ENCODE measurements at places on chromosomes 2 and 18. TPM values are rescaled to one million over a fixed set of nuclear protein-coding genes. Genes with fewer than 3 reads are reported as not detected.
A peak's percentile ranks its signal among the peaks of the same experiment; 100 is the strongest.

GRCh38 chr18:49486134-49486533 is 900 bp downstream of the C18orf32 start:
- peak overlapping the region; percentile 75 for H3K4me3 ChIP-seq
- no peak for DNase-seq
- H3K27ac ChIP-seq, result peak overlapping the region; percentile 78
- no peaks in the 10 kb centered on the region for H3K27me3 ChIP-seq
- peaks cover 30% of the 10 kb centered on the region for H3K36me3 ChIP-seq

DNA sequence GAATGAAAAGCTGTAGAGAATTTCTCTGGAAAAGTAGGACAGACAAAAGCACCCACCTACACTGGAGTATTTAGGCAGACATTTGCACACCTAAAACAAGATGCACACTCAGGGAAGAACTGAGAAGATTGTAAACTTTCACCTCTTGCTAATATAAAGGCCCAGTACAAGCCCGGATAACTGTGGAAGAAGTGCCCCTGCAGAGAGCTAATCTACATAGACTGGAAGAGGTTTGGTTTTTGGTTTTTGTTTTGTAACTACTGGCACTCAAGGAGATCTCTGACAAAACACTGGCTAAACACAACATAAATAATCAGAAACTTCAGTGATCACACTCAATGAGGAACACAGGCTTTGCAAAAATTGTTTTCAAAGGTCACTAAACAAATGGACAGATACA is 782.2 kb upstream of the SLC8A1 start:
- H3K36me3 ChIP-seq, result no peaks in the 10 kb centered on the region
- no peak overlapping the region for H3K4me3 ChIP-seq
- no peak overlapping the region for H3K27ac ChIP-seq

GRCh38 chr2:216967889-216968288 is 108.0 kb upstream of the TNP1 start:
- no peak for DNase-seq
- no peaks in the 10 kb centered on the region for H3K36me3 ChIP-seq
- H3K27me3 ChIP-seq, result peaks cover 3% of the 10 kb centered on the region

- no peaks in the 10 kb centered on the region for H3K36me3 ChIP-seq
- peaks cover 49% of the 10 kb centered on the region for H3K4me1 ChIP-seq
- DNase-seq, result no peak
- H3K27ac ChIP-seq, result peak overlapping the region; percentile 93
- no peaks in the 10 kb centered on the region for H3K27me3 ChIP-seq
These were observed 1.7 kb downstream of the RTN4 start for GRCh38 chr2:55048508-55049042.

GRCh38 chr18:36327352-36328316 is 30.1 kb downstream of the FHOD3 start:
- no peaks in the 10 kb centered on the region for H3K36me3 ChIP-seq
- H3K4me3 ChIP-seq, result no peak overlapping the region
- no peak for DNase-seq
- H3K27me3 ChIP-seq, result no peaks in the 10 kb centered on the region
- no peaks in the 10 kb centered on the region for H3K4me1 ChIP-seq

GRCh38 chr2:240435948-240436682 is 652 bp downstream of the GPC1 start:
- no peaks in the 10 kb centered on the region for H3K36me3 ChIP-seq
- peaks cover 22% of the 10 kb centered on the region for H3K27me3 ChIP-seq
- DNase-seq, result no peak
- H3K27ac ChIP-seq, result no peak overlapping the region

- H3K27ac ChIP-seq, result no peak overlapping the region
- no peaks in the 10 kb centered on the region for H3K27me3 ChIP-seq
- no peak for DNase-seq
- H3K4me1 ChIP-seq, result no peaks in the 10 kb centered on the region
- H3K36me3 ChIP-seq, result no peaks in the 10 kb centered on the region
These were observed 124.4 kb downstream of the INHBB start for GRCh38 chr2:120470041-120470965.

DNA sequence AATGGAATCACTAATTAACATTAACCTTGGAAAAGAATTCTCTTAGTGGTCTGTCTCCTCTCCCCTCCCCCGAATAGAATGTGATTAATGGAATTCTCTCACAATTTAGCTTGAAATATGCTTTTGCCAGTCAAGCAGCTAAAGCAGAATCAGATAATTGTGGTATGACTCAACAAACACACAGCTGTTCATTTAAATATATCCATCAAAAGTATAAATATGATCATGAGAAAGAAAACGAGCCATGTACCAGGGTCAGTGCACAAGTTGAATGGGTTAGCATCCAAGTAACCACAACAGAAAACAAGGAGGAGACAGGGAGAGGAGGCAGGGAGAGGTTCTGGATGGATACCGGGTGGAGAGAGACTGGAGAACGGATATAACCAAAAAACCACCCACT is 66.9 kb downstream of the ACVR1 start:
- DNase-seq, result no peak
- H3K36me3 ChIP-seq, result no peaks in the 10 kb centered on the region
- H3K27ac ChIP-seq, result no peak overlapping the region
- H3K4me1 ChIP-seq, result no peaks in the 10 kb centered on the region

DNA sequence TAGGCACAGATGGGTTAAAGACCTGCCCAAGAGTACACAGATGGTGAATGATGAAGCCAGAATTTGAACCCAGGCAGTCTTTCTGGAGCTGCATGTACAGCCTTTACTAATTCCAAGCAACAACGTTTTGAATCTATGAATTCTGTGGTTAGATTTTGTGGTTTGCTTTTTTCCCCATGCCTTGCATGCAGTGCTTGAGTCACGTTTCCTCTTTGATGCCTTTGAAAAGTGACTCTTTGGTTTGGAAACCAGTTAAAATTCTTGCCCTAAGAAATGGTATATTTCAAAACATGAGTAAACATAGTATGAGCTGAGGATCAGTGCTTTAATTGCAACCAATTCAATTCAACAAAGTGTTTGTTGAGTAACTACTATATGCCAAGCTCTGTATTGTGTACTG is 48.2 kb upstream of the PPM1B start:
- no peak overlapping the region for H3K27ac ChIP-seq
- peaks cover 9% of the 10 kb centered on the region for H3K4me1 ChIP-seq
- no peaks in the 10 kb centered on the region for H3K27me3 ChIP-seq
- no peak for DNase-seq
- H3K4me3 ChIP-seq, result no peak overlapping the region

GRCh38 chr2:134021830-134022524 is 231.9 kb upstream of the MGAT5 start:
- H3K27ac ChIP-seq, result no peak overlapping the region
- H3K4me1 ChIP-seq, result peaks cover 15% of the 10 kb centered on the region

DNA sequence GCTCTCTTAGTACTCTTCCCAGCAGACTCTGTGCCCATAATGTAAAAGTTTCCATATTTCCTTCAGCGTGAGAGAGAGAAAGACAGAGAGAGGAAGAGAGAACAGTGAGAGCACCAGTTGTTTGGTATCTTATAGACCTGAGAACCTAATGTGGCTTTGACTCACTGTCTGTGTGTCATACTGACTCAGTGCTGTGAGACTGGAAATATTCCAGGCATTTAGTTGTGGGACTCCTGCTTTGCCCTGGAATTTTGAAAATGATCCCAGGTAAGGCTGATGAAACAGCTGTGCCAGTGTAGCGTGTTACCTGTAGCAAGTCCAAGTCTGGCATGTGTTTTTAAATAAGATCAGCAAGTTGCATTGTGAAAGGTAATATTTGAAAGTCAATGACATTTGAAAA is 87.9 kb upstream of the KCNH7 start:
- no peak overlapping the region for H3K27ac ChIP-seq
- no peaks in the 10 kb centered on the region for H3K36me3 ChIP-seq
- no peak overlapping the region for H3K4me3 ChIP-seq

DNA sequence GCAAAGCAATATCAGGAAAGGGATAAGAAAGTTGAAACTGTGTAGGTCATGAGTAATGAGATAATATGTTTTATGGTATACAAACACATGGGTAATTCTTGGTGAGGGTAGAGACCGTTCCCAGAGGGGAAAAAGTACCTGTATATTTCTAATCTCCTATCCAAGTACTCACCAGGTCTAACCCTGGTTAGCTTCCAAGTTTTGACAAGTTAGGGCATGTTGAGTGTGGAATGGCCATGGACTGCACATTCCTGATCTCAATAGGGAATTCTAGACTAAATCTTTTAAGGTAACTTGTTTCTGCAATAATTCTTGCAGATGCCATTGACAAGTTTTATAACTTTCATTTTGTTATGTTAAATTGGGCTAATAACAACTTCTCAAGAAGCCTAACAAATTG is 216.6 kb downstream of the SPAG16 start:
- H3K4me1 ChIP-seq, result no peaks in the 10 kb centered on the region
- H3K4me3 ChIP-seq, result no peak overlapping the region
- no peaks in the 10 kb centered on the region for H3K36me3 ChIP-seq
- no peak overlapping the region for H3K27ac ChIP-seq
- no peak for DNase-seq

- H3K36me3 ChIP-seq, result no peaks in the 10 kb centered on the region
- H3K27ac ChIP-seq, result no peak overlapping the region
- H3K27me3 ChIP-seq, result no peaks in the 10 kb centered on the region
- H3K4me1 ChIP-seq, result no peaks in the 10 kb centered on the region
- no peak for DNase-seq
These were observed 565.2 kb upstream of the NRXN1 start for GRCh38 chr2:51597086-51597485.

GRCh38 chr2:176082824-176083751 is 674 bp downstream of the EVX2 start:
- H3K27ac ChIP-seq, result no peak overlapping the region
- DNase-seq, result no peak
- peaks cover 93% of the 10 kb centered on the region for H3K27me3 ChIP-seq
- H3K4me3 ChIP-seq, result no peak overlapping the region

GRCh38 chr2:154403242-154403790 is 295.2 kb upstream of the KCNJ3 start:
- no peaks in the 10 kb centered on the region for H3K36me3 ChIP-seq
- H3K4me1 ChIP-seq, result no peaks in the 10 kb centered on the region
- H3K4me3 ChIP-seq, result no peak overlapping the region
- H3K27me3 ChIP-seq, result no peaks in the 10 kb centered on the region
- H3K27ac ChIP-seq, result no peak overlapping the region
- DNase-seq, result no peak

DNA sequence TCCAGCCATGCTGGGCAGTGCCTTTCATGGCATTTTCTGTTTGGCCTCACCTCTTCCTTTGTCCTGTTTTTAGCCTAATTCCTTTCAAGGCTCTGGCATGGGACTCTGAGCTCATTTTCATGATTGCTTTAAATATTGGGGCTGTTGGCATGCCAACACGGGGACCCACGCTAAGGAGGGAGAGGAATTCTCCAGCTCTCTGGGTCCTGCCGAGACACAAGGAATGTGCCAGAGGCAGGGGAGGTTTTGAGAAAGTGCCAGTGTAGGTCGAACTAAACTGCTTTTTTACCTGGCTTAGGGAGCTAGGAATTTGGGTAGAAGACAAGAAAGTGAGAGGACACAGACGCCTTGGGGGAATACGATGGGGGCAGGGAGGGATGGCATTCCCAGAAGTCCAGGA is 42.3 kb downstream of the RPL37A start:
- no peak for DNase-seq
- H3K36me3 ChIP-seq, result no peaks in the 10 kb centered on the region
- H3K27me3 ChIP-seq, result no peaks in the 10 kb centered on the region
- no peak overlapping the region for H3K4me3 ChIP-seq
- H3K27ac ChIP-seq, result no peak overlapping the region

- no peak for DNase-seq
- no peaks in the 10 kb centered on the region for H3K36me3 ChIP-seq
- no peak overlapping the region for H3K27ac ChIP-seq
- no peaks in the 10 kb centered on the region for H3K4me1 ChIP-seq
These were observed 80.8 kb downstream of the NAT8 start for GRCh38 chr2:73561422-73561821.

DNA sequence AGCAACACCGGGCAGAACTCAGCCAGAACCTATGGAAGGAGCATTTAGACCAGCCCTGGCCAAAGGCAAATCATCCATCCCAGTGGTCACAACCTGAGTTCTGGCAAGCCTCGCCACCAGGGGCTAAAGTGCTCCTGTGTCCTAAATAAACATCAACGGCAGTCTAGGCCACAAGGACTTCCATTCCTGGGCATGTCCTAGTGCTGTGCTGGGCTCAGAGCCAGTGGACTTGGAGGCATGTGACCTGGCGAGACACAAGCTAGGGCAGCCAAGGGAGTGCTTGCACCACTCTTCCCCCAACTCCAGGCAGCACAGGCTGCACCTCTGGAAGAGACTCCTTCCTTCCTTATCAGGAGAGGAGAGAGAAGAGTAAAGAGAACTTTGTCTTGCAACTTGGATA is 69.0 kb downstream of the ST6GAL2 start:
- no peaks in the 10 kb centered on the region for H3K4me1 ChIP-seq
- H3K27me3 ChIP-seq, result no peaks in the 10 kb centered on the region
- DNase-seq, result no peak
- H3K36me3 ChIP-seq, result no peaks in the 10 kb centered on the region
- H3K27ac ChIP-seq, result no peak overlapping the region
- no peak overlapping the region for H3K4me3 ChIP-seq

GRCh38 chr2:106078096-106078495 is 116.0 kb downstream of the UXS1 start:
- H3K27me3 ChIP-seq, result no peaks in the 10 kb centered on the region
- H3K4me1 ChIP-seq, result peaks cover 15% of the 10 kb centered on the region
- DNase-seq, result no peak
- no peaks in the 10 kb centered on the region for H3K36me3 ChIP-seq
- H3K4me3 ChIP-seq, result no peak overlapping the region
- H3K27ac ChIP-seq, result no peak overlapping the region

DNA sequence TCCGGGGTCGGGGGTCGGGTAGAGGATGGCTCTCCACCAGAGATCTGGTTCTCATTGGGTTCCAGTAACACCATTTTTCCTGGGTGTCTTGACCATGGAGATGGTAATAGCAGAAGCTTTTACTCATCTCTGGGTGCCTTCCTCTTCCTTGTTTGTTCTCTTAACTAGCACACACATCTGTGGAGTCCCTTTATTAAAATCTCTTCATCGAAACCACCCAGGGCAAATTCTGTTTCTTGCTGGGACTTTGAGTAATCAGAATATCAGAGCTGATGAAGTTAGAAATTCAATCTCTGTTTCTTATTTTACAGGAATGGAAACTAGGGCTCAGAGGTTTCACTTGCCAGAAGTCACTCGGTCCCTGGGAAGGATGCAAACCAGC is 15.0 kb upstream of the TRIB2 start:
- H3K4me3 ChIP-seq, result no peak overlapping the region
- H3K4me1 ChIP-seq, result peaks cover 30% of the 10 kb centered on the region
- DNase-seq, result no peak
- H3K27ac ChIP-seq, result no peak overlapping the region
- no peaks in the 10 kb centered on the region for H3K36me3 ChIP-seq
- no peaks in the 10 kb centered on the region for H3K27me3 ChIP-seq

- no peak overlapping the region for H3K27ac ChIP-seq
- no peaks in the 10 kb centered on the region for H3K4me1 ChIP-seq
- DNase-seq, result no peak
- H3K36me3 ChIP-seq, result no peaks in the 10 kb centered on the region
These were observed 77.9 kb downstream of the DTNA start for GRCh38 chr18:34787931-34788532.

- no peaks in the 10 kb centered on the region for H3K4me1 ChIP-seq
- no peak overlapping the region for H3K4me3 ChIP-seq
- H3K36me3 ChIP-seq, result no peaks in the 10 kb centered on the region
- no peak overlapping the region for H3K27ac ChIP-seq
- DNase-seq, result no peak
- H3K27me3 ChIP-seq, result no peaks in the 10 kb centered on the region
These were observed 268.3 kb downstream of the DYSF start for GRCh38 chr2:71721669-71722068.

Gene TMEM131
- total RNA-seq, result 35.4 TPM

Gene ATL2
- 62.4 TPM for total RNA-seq

Gene SLC23A3
- total RNA-seq, result 2.6 TPM

Gene ABCB11
- not detected for total RNA-seq

Gene SCYGR4
- not detected for total RNA-seq

Gene ERBB4
- not detected for total RNA-seq

Gene TMEM178A
- total RNA-seq, result not detected

Gene TUBB8B
- not detected for total RNA-seq

Gene PRKAG3
- total RNA-seq, result not detected

Gene ANKRD62
- total RNA-seq, result not detected
